ENCODE measurements at places on chromosomes 2 and 18. TPM values are rescaled to one million over a fixed set of nuclear protein-coding genes. Genes with fewer than 3 reads are reported as not detected.

- no peaks in the 10 kb centered on the region for H3K27me3 ChIP-seq
- H3K4me3 ChIP-seq, result no peak overlapping the region
- H3K4me1 ChIP-seq, result no peaks in the 10 kb centered on the region
- no peak for DNase-seq
- no peak overlapping the region for H3K27ac ChIP-seq
- no peaks in the 10 kb centered on the region for H3K36me3 ChIP-seq
Observed at GRCh38 chr2:101223814-101224231, 28.9 kb upstream of the CNOT11 start.

DNA sequence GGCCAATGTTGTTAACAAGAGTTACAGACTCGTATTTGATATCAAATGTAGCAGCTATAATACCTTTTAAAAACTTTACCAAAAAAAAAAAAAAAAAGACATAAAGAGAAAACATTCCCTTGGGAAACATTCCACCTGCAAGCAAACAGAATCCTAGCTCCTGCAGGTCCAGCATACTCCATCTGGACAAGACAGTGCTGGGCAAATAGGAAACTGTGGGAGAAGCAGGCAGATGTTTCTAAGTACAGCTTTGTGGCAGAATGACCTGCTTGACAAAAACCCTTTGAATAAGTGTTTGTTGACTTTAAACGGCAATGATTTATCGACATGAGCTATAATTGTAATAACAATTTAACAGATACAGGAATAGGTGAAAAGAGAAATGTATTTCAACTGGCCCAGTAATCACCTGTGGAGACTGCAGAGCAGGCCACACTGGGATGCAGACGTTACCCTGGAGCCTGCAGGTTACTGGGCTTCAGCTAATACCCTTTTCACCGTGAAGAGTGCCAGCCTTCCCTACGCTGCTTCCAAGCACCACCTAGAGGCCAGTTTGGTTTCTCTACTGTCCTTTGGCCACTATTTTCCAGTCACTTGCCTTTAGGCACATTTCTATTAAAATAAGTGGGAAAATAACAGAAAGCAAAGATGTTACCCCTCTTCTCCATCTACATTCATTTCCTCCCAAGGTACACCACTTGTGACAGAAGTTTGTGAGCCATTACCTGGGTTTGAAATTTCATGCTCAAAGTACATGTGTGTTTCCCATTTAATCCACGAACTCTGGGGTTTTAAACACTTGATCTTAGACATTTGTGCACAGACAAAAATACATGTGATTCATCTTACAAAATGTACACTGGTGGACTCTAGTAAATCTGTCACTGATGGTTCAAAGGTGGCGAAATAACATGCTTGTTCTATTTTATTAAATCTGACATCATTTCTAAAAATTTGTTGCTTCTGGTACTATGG, 96.9 kb upstream of the ZNF397 start:
- no peaks in the 10 kb centered on the region for H3K36me3 ChIP-seq
- peak; percentile 46 for DNase-seq
- H3K4me3 ChIP-seq, result no peak overlapping the region
- no peak overlapping the region for H3K27ac ChIP-seq
- H3K4me1 ChIP-seq, result no peaks in the 10 kb centered on the region
- H3K27me3 ChIP-seq, result no peaks in the 10 kb centered on the region

- no peaks in the 10 kb centered on the region for H3K36me3 ChIP-seq
- H3K4me1 ChIP-seq, result no peaks in the 10 kb centered on the region
- no peak overlapping the region for H3K27ac ChIP-seq
- H3K4me3 ChIP-seq, result peak overlapping the region; percentile 75
- H3K27me3 ChIP-seq, result peaks cover 50% of the 10 kb centered on the region
- DNase-seq, result no peak
Observed at GRCh38 chr18:79629606-79630005, 50.0 kb upstream of the CTDP1 start.

SERPINB12 gene
- not detected for total RNA-seq

TCF7L1 gene
- 1.8 TPM for total RNA-seq

DNA sequence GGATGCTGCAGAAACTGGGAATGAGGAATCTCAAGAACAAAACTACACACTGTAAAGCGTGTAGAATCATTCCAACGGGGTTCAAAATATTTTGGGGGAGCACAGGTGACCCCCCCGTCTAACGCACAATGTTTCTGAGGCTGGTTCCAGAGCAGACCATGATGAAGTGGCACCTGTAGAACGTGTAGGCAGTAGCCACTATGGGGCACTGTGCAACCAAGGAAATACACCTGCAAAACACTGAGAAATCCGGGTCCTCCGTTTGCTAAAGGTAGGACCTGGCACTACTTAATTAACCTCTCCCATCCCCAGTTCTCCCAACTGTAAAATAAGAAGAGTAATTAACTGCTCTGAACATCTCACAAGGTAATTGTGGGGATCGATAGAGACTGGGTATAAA, 22.6 kb downstream of the ST6GAL2 start:
- no peak overlapping the region for H3K4me3 ChIP-seq
- peak; percentile 60 for DNase-seq
- H3K27me3 ChIP-seq, result no peaks in the 10 kb centered on the region

DNA sequence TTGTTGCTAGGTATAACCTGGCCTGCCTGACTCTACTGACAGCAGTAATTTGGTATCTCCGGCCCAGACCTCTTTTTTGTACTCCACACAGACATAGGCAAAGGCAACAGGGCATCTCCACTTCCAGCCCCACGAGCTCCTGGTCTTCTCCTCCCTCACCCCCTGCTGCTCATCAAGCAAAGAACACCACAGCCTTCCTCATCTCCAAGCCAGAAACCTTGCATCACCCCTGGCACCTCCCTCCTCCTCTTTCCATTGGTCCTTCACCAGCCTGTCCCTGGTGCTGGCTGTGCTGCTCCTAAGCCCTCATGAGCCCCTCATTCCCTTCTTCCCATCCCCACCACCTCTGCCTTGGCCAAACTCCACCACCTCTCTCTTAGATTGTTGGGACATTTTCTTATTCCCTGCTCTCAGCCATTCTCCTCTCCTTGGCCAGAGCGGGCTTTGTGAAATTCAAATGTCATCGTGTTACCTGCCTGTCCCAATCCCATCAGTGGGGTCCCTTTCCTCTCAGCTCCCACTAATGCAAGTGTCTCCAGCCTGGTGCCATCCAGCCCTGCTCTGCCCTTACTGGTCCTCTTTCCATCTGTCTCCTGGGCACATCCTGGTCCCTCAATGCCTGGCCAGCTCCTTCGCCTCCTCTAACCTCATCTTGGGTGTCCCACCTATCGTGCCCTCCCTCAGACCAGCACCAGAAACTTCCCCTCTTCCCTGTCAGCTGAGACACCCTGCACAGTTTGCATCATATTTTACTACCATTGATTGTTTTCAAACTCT, 77.4 kb downstream of the INHBB start:
- H3K4me1 ChIP-seq, result no peaks in the 10 kb centered on the region
- DNase-seq, result no peak
- H3K36me3 ChIP-seq, result no peaks in the 10 kb centered on the region
- no peaks in the 10 kb centered on the region for H3K27me3 ChIP-seq
- H3K27ac ChIP-seq, result no peak overlapping the region

SERPINB2 gene
- 9.9 TPM for total RNA-seq

DNA sequence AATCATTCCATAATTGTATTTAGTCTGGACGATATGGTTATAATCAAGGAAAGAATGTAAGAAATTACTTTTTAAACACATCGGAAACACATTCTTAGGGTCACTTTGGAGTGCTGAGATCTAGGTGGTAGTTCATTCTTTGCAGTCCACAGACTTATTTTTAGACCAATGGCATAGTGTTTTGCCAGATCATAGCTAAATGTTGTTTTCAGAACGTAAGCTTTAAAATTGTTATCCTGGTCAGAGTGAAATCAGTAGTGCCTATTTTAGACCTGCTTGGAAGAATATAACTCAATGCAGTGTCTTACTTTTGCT, 4.3 kb downstream of the MYL12A start:
- no peak for DNase-seq
- H3K27me3 ChIP-seq, result no peaks in the 10 kb centered on the region
- no peak overlapping the region for H3K27ac ChIP-seq
- peaks cover 57% of the 10 kb centered on the region for H3K4me1 ChIP-seq
- no peak overlapping the region for H3K4me3 ChIP-seq

DNA sequence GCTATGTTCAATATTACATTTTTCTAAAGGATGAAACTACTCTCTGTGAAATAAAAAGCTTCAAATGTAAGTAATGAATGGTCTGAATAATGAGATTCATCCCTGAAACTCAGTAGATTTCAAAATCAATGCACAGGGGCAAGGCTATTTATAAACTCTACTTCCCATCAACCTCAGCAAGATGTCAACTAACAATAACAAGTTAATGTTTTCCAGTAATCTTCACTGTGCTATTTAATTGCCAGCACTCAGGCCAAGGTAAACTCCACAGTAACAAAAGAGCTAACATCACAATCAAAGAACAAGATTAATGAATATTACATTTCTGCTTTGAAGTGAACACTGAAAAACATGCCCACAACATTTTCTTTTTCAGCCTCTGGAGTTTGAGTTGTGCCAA, 144.3 kb upstream of the ZFP36L2 start:
- H3K27me3 ChIP-seq, result no peaks in the 10 kb centered on the region
- H3K4me3 ChIP-seq, result no peak overlapping the region
- H3K4me1 ChIP-seq, result no peaks in the 10 kb centered on the region
- DNase-seq, result no peak

DNA sequence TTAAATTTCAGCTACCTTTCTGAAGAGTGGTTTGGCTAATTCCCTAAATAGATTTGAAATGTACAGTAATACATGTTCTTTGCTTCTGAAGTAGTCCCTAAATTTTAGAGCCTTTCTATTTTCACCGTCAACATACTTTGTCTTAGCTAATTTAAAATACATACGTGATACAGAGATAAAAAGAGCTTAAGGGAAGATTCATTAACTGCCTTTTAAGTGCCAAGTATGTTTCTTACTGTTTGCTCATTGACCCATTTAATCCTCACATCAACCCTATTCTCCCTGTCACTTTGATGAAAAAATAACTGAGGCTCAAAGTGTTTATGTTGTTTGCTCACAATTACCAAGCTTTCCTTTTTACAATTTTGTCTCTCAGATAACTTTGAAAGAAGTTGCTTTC, 118.6 kb upstream of the CDH7 start:
- no peak overlapping the region for H3K27ac ChIP-seq
- H3K27me3 ChIP-seq, result no peaks in the 10 kb centered on the region
- DNase-seq, result no peak
- no peaks in the 10 kb centered on the region for H3K36me3 ChIP-seq

CENPA gene
- total RNA-seq, result 42.4 TPM

GRCh38 chr2:3113122-3113521, 264.5 kb downstream of the EIPR1 start:
- no peaks in the 10 kb centered on the region for H3K36me3 ChIP-seq
- peaks cover 29% of the 10 kb centered on the region for H3K27me3 ChIP-seq
- no peak overlapping the region for H3K27ac ChIP-seq
- no peak for DNase-seq
- H3K4me1 ChIP-seq, result no peaks in the 10 kb centered on the region
- H3K4me3 ChIP-seq, result no peak overlapping the region

DNA sequence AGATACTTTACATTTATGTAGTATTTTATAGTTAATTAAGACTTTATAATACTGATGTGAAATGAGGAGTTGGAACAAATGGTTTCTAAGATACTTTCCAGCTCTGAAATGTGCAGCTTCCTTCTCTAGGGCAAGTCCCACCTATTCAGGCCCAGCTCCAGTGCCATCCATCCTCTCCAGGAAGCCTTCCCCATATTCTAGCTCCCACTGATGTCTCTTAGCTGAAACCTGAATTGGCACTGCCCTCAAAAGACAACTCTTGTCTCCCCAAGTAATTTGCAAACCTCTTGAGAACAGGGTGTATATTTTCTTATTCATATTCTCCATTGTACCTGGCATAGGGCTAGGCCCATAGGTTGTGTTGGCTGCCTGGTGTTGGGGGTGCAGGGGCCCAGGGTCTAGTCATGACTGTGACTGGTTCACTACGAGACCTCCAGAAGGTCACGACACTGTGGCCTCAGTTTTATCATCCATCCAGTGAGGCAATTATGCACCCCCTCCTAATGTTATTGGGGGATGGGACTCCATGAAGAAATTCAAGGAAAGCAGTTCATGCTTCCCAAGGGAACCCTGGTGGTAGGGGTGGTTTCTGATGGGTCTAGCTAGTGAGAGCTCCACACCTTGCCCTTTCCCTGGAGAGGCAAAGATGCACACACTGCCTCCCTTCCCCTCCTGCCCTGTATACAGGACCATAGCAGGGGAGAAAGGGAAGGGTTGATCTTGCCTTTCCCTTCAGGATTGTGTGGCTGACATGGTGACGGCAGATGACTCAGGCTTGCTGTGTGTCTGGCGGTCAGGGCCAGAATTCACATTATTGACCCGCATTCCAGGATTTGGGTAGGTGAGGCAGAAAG, 2.8 kb downstream of the WDR54 start:
- no peaks in the 10 kb centered on the region for H3K27me3 ChIP-seq
- DNase-seq, result peak; percentile 11
- peaks cover 6% of the 10 kb centered on the region for H3K4me1 ChIP-seq
- H3K36me3 ChIP-seq, result peaks cover 24% of the 10 kb centered on the region
- H3K4me3 ChIP-seq, result no peak overlapping the region
- no peak overlapping the region for H3K27ac ChIP-seq

GRCh38 chr18:35619464-35619863, 37.9 kb downstream of the GALNT1 start:
- DNase-seq, result no peak
- peaks cover 26% of the 10 kb centered on the region for H3K4me1 ChIP-seq
- no peak overlapping the region for H3K27ac ChIP-seq
- H3K27me3 ChIP-seq, result no peaks in the 10 kb centered on the region
- H3K4me3 ChIP-seq, result no peak overlapping the region

DNA sequence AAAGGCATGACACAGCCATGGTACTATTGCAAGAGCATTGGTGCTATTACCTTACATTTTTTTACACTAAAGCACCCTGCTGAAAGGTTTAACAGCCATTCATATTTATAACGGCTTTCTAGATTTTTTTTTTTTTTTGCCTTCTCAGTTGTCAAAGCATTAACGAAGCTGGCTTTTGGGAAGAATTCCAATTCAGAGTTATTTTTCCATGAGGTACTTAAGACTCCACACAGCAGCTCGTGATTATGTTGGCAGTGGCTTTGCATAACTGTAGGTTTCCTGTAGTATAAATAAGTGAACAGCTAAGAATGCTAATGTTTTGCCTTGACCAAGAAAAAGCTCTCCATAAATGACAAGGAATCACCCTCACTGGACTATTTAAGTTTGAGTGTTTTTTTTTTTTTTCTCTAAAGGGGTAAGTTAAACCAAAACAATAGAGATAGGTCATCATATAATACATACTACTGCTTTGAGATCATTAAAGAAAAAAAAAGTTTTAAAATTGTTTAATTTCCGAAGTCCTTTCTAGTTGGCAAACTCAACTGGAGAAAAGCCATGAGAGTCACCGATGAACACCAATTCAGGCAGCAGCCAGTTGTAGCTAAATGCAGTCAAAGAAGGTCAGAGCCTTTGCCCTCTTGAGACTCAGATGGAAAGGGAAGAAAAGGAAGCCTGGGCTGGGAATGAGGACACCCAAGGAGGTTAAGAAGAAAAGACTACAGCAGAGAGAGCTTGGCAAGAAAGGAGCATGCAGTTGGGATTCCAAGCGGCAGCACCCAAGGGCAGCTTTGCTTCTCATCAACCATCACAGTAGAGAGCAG, 187.4 kb upstream of the NCKAP5 start:
- H3K27ac ChIP-seq, result no peak overlapping the region
- no peak overlapping the region for H3K4me3 ChIP-seq
- H3K4me1 ChIP-seq, result no peaks in the 10 kb centered on the region

Data from PC-3 (cell line).